ENCODE measurements at places on chromosomes 1 and 21. TPM values are rescaled to one million over a fixed set of nuclear protein-coding genes. Genes with fewer than 3 reads are reported as not detected.

The STRIP1 gene
- 41.9 TPM for total RNA-seq

The SEC16B gene
- total RNA-seq = 1.5 TPM

The IKBKE gene
- 17.7 TPM for total RNA-seq

The RXRG gene
- not detected for total RNA-seq

The CFHR4 gene
- total RNA-seq = not detected

The TCHH gene
- not detected for total RNA-seq

DNA sequence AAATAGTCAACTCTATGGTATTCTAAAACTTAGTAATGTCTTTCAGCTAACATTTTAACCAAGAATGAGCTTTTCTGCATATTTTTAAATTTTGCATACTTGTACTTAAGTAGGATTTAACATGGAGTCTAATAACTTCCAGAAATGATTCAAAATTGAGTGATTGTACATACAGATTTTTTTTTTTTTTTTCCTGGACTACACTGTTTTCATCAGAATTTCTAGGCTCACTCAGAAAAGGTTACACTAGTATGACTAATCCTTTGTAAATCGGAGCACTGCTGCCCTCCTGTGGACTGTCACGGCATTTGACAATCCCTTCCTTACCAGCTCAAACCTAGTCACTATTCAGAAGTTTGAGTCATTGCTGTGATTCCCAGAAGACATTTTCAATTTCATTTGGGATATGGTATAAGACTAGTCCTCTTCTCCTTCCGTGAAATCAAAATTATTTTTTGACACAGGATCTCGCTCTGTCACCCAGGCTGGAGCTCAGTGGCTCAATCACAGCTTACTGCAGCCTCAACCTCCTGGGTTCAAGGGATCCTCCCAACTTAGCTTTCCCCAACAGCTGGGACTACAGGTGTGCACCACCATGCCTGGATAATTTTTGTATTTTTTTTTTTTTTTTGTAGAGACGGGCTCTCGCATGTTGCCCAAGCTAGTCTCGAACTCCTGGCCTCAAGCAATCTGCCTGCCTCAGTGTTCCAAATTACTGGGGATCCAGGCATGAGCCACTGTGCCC lies 45.5 kb downstream of the CD46 start:
- peak; percentile 90 for DNase-seq
- peaks cover 11% of the 10 kb centered on the region for H3K4me1 ChIP-seq
- H3K36me3 ChIP-seq = peaks cover 16% of the 10 kb centered on the region

GRCh38 chr1:43366179-43366578 lies 1.6 kb downstream of the ELOVL1 start:
- peaks cover 20% of the 10 kb centered on the region for H3K36me3 ChIP-seq
- H3K27me3 ChIP-seq = no peaks in the 10 kb centered on the region
- H3K27ac ChIP-seq = peak overlapping the region; percentile 90

GRCh38 chr1:239999170-239999569 lies 92.5 kb upstream of the FMN2 start:
- H3K4me1 ChIP-seq = 0 out of 2 replicates have a peak, but pooled peaks cover 3% of the 10 kb centered on the region
- H3K27me3 ChIP-seq = peaks cover 52% of the 10 kb centered on the region
- H3K36me3 ChIP-seq = no peaks in the 10 kb centered on the region
- H3K4me3 ChIP-seq = no peak overlapping the region
- no peak overlapping the region for H3K27ac ChIP-seq

DNA sequence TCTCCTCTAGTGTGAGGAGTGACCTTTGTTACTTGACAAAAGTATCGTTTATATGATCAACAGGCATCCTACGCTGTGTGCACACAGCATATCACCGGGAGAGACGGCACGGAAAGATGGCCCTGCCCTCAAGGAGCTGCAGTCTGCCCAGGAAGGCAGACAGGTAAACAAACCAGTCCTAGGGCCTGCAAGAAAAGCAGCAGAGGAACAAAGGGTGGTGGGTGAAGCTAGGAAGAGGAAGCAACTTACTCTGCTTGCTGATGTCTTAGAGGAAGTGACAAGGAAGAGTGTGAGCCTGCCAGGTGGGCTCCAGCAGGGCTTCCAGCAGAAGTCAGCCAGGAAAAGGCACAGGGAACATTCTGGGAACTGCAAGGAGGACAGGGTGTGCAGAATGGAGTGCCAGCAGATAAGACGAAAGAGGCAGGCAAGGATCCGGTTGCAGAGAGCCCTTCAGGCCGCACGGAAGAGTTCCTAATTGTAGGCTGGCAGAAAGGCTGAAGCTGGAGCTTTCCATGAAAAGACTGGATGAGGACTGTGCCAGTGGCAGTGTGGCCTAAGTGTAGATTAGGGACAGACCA lies 106.7 kb downstream of the SLC45A1 start:
- peaks cover 3% of the 10 kb centered on the region for H3K36me3 ChIP-seq
- H3K4me1 ChIP-seq = peaks cover 26% of the 10 kb centered on the region
- no peak for DNase-seq
- H3K4me3 ChIP-seq = peak overlapping the region; percentile 75

DNA sequence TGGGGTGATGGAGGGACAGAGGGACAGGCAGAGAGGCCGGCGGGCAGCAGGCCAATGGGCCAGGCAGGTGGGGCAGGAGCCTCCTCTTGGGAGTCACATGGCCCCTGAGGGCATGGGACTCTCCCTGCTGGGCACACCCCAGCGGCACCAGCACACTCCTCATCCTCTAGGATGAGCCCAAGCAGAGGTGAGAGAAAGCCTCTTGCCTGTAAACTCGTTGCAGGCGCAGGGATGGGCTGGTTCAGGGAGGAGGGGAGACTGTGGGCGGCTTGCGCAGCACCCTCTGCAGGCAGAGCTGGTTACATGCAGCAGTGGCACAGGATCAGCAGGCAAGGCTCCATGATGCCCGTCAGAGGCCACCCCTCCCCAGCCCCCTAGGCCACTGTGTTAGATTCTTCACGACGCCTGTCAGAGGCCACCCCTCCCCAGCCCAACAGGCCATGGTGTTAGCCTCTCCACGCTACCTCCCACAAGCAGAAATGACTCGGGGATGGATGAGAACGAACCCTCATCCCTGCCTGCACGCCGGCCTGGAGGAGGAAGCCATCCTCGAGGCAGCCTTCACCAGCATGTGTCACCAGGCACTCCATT lies 209.7 kb upstream of the VAMP3 start:
- DNase-seq = peak; percentile 21
- no peaks in the 10 kb centered on the region for H3K4me1 ChIP-seq
- H3K27me3 ChIP-seq = no peaks in the 10 kb centered on the region
- H3K4me3 ChIP-seq = no peak overlapping the region

DNA sequence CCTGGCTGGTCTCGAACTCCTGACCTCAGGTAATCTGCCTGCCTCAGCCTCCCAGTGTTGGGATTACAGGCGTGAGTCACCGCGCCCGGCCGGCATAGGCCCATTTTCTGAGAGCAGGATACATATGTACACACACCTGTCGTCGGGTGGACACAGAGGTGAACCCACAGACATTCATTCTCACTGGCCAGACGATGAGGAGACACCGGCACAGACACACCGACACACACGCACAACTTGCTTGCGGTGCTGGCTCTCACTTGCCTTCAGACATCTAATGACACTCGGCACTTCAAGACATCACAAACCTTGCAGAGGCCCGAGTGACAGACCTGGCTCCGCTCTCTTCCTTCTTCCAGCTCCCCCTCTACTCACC lies 579 bp downstream of the PTCH2 start:
- no peaks in the 10 kb centered on the region for H3K36me3 ChIP-seq
- H3K4me1 ChIP-seq = no peaks in the 10 kb centered on the region
- H3K27me3 ChIP-seq = no peaks in the 10 kb centered on the region
- H3K4me3 ChIP-seq = peak overlapping the region; percentile 78
- DNase-seq = no peak
- H3K27ac ChIP-seq = no peak overlapping the region

DNA sequence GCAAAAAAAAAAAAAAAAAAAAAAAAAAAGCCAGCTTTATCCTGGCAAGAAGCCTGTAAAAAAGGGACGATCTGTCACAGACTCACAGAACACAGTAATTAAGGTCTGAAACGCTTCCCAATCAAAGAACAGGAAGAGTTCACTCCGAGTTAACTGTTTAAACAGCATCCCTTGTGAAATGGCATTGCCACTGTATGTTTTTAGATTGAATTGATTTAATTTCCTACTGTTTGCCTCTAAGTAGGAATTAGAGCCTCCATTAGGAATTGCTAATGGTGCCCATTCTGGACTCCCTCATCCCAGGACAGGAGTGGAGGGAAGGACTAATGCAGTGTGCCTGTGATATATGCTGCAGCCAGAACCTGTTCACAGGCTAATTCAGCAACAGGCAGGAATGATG lies 370.8 kb downstream of the RWDD3 start:
- H3K27me3 ChIP-seq = no peaks in the 10 kb centered on the region
- H3K4me1 ChIP-seq = no peaks in the 10 kb centered on the region
- no peak for DNase-seq
- H3K4me3 ChIP-seq = no peak overlapping the region
- no peaks in the 10 kb centered on the region for H3K36me3 ChIP-seq

DNA sequence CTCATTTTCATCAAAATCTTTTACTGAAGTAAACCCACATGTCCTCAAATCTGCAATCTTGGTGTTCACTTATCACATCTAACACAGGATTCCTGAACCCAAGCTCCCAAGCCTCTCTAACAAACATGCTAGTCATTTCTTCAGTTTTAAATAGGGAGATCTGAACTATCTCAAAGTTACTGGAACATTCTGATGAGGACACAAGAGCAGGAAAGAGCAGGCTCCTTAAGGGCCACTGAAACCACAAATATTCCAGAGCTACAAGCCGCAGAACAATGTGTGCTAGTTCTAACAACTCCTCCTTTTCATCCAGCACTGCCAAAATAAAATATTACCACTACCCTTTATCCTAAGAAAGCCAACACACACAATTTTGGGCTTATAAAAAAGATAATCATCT lies 38.9 kb downstream of the WARS2 start:
- H3K27ac ChIP-seq = 0 out of 2 replicates have a peak overlapping the region, but pooled peaks have one; percentile 36
- H3K36me3 ChIP-seq = no peaks in the 10 kb centered on the region
- H3K27me3 ChIP-seq = no peaks in the 10 kb centered on the region
- 0 out of 2 replicates have a peak, but pooled peaks cover 11% of the 10 kb centered on the region for H3K4me1 ChIP-seq
- no peak overlapping the region for H3K4me3 ChIP-seq

DNA sequence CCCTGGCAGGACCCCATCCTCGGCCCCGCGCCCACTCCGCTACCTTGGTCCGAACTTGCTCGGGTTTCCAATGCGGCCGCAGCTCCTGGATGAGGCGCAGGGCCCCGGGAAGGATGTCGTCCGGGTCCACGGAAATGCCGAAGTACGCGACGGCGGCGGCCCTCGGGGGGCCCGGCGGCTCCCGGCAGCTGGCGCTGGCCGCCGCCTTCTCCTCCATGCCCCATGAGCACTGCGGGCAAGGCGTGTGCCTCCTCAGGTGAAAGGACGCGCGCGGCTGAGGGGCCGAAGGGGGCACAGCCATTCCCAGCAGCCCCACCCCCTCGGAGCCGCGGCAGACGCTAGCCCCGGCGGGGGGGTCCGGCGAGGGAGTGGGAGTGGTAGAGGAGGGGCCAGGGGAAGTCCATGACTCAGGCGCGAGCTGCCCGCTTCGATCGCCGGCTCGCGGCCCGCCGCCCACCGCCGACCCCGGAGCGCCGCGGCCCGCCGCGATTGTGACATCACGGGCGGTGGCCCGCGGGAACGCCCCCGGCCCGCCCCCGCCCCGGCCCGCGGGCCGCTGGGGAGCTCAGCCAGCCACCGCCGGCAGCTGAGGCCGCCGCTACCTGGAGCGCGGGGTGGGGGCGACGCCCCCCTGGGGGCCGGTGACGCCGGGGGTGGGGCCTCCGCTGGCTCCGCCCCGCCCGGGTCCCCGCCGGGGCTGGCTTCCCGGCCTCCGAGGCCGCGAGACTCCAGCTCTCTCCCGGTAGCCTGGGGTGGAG lies at the start of gene ETNK2:
TSS of gene ETNK2 (minus strand) at position 493 of the 758 bp plus-strand sequence. CDS start at position 301, 192 bp downstream.
- H3K36me3 ChIP-seq = no peaks in the 10 kb centered on the region
- H3K27ac ChIP-seq = no peak within 1 kb of the TSS
- peak within 1 kb of the TSS; percentile 70 for H3K4me3 ChIP-seq
- H3K4me1 ChIP-seq = no peaks in the 10 kb centered on the region
- no peaks in the 10 kb centered on the region for H3K27me3 ChIP-seq

GRCh38 chr1:32100807-32101708 lies 6.8 kb upstream of the KPNA6 start:
- H3K4me1 ChIP-seq = peaks cover 16% of the 10 kb centered on the region
- H3K27ac ChIP-seq = no peak overlapping the region
- peak overlapping the region; percentile 38 for H3K4me3 ChIP-seq

DNA sequence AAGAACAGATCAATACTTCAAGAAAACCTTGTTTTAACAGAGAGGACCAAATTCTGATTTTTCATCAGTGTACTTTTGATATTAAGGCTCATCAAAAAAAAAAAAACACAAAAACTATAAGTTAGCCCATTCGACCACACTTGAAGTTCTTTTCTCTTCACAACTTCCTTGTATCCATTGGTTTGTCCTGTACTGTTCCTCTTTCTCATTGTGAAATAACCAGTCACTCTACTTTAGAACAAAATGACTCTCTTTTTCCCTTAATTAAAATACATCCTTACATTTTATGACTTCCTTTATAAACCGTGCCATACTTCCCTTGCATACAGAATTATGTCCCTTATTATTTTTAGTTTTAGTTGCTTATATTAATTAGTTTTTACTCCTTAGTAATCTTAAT lies 8.4 kb downstream of the QSOX1 start:
- no peak for DNase-seq
- H3K4me1 ChIP-seq = peaks cover 3% of the 10 kb centered on the region
- H3K4me3 ChIP-seq = no peak overlapping the region
- no peaks in the 10 kb centered on the region for H3K27me3 ChIP-seq
- H3K36me3 ChIP-seq = peaks cover under 1% of the 10 kb centered on the region

- peak; percentile 76 for DNase-seq
- peaks cover 29% of the 10 kb centered on the region for H3K4me1 ChIP-seq
- no peaks in the 10 kb centered on the region for H3K27me3 ChIP-seq
- H3K4me3 ChIP-seq = no peak overlapping the region
- peak overlapping the region; percentile 12 for H3K27ac ChIP-seq
These were observed 123.3 kb upstream of the SLC45A1 start for GRCh38 chr1:8194481-8195227.

DNA sequence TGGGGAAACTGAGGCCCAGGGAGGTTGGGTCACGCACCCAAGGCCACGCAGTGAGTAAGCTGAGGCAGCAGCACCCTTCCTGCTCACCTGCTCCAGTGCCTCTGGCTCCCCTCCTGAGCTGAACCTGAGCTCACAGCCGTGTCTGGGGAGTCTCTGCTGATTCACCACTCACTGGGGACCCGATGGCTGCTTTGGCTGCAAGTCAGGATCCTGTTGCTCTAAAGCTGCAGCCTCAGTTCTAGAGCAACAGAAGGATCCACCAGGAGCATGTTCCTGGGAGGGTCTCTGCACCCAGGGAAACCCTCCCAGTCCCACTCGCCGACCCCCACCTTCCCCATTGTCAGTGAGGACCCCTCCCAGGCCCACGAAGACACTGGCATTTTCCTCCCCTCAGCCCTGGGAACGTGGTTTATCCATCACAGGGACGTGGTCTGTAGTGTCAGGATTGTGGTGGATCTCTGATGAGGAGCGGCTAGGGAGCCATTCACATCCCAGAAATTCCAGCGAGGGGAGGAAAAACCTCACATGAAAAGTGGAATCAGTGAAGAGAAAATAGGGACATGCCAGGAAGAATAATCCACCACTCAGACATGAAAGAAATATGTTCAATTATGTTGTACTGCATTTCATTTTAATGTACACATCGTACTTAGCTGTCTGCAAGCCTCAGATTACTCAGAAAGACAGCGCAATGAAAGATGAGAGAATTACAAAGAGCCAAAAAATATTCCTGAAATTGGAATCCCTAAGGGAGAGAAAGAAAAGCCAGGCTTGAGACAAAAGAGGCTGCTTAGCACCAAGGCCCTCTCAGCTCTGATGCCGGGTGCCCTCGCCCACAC lies 447.2 kb downstream of the MATN1 start:
- H3K27ac ChIP-seq = no peak overlapping the region
- no peak overlapping the region for H3K4me3 ChIP-seq
- no peak for DNase-seq
- no peaks in the 10 kb centered on the region for H3K36me3 ChIP-seq
